ENCODE measurements at places on chromosomes 1 and 21.

DNA sequence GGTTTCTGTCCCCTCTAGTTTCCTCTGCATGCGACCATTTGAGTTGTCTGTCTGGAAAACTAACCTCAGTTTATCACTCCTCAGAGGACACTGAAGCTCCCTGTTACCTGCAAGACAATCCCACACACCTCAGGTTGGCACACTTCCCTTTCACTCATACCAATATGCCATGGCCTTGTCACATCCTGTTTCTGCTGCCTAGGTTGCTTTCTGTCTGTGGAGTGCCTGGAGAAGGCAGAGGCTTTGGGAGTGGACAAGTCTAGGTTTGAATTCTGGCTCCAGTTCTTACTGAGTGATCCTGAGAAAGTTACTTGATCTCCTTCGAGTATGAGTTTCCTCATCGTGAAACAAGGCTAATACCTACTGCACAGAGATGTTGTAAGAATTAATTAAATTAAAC lies 171.5 kb upstream of the CACYBP start:
- DNase-seq = no peak

- DNase-seq = no peak
Measured at GRCh38 chr1:100896481-100896982, 642 bp downstream of the SLC30A7 start.

GRCh38 chr21:25850126-25850842 lies 115.5 kb downstream of the GABPA start:
- no peak for DNase-seq

- no peak for DNase-seq
Measured at GRCh38 chr1:6795661-6796060, 10.4 kb downstream of the CAMTA1 start.

Measured in dorsolateral prefrontal cortex (tissue), 122 donors.